Activated CD4-positive, CD25-positive, alpha-beta regulatory T cell treated with anti-CD3 and anti-CD28 coated beads, Interleukin-2, amount 50 U/mL, for 72 hours (primary cell): ENCODE measurements at places on chromosomes 3 and 15.

GRCh38 chr3:15536856-15537255 lies 15.3 kb upstream of the COLQ start:
- DNase-seq, result no peak

DNA sequence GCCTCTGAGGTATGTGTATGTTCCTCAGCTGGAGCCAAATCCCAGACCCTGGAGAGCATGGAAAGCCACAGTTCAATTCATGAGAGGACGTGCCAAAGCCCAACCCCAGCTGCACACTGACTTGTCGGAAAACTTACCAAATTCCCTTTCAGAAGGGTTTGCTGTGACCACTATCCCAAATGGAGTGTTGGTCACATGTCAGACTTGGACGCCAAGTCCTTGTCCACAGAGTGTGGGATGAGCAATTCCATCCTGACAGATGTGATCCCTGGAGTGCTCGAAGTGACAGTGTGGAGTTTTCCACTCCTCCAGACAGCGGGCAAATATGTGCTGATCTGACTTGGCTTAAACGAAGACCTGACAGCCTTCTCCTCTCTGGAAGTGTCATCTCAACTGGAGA lies 71.2 kb downstream of the RORA start:
- DNase-seq, result no peak

DNA sequence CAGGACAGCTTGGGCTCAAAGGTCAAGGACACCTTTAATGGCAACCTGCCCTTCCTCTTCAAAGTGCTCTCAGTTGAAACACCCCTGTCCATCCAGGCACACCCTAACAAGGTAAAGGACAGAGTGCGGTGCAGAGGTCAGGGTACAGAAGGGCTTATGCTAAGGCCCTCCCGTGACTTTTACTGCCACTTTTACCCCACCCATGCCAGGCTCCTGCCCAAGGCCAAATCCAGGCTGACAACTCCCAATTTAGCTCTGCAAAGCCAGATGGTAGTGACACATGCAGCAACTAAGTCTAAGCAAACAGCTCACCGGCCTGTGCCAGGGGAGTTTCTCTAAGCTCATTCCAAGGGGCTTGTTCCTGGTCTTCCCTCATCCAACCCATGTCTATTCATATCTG lies 1.6 kb downstream of the MPI start:
- DNase-seq, result no peak

DNA sequence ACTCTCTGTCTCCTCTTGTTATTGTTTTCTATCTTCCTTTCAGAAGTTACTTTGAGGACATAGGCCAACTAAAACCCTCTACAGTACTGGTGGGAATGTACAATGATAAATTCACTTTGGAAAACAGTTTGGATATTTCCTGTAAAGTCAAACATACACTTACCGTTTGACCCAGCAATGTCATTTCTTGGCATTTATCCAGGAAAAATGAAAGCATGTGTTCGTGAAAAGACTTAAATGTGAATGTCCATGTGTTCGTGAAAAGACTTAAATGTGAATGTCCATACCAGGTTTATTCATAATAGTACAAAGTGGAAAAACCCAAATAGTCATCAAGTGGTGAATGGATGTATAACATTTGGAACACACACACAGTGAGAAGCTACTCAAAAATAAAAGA lies 361.5 kb upstream of the DPH6 start:
- no peak for DNase-seq

DNA sequence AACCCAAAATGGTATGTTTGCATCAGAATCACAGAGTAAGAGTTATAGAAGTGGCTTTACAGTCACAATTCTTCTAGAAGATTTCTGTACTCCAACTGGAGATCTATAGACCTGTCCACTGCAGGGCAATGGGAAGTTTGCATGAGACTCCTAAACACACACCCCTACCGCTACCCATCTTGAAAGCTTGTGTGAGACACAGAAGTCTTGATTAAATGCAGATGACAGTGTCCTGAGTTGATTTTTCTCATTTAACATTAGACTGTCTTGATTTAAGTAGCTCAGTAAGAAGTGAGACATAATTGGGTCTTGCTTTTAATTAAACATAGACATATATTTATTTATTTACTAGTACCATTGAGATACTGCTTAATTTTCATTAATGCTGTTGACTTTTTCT lies 54.4 kb downstream of the CD47 start:
- DNase-seq, result no peak

DNA sequence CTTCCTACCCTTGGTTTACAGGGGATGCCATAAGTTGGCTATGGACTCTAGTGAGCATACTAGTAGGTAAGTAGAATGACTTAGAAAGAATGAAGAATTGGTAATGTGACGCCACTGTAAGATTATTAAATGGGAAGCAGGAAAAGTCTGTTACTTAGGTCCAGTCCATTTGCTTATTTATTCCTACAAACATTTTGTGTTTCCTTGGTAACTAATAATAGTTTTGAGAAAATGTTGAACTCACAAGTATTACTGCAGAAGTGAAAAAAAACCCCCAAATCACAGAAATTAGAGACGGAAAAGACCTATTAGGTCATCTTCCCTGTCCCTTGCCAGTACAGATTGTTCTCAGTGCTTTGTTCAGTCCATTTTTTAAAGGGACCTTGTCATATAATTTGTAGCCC lies 63.5 kb downstream of the CMSS1 start:
- no peak for DNase-seq

DNA sequence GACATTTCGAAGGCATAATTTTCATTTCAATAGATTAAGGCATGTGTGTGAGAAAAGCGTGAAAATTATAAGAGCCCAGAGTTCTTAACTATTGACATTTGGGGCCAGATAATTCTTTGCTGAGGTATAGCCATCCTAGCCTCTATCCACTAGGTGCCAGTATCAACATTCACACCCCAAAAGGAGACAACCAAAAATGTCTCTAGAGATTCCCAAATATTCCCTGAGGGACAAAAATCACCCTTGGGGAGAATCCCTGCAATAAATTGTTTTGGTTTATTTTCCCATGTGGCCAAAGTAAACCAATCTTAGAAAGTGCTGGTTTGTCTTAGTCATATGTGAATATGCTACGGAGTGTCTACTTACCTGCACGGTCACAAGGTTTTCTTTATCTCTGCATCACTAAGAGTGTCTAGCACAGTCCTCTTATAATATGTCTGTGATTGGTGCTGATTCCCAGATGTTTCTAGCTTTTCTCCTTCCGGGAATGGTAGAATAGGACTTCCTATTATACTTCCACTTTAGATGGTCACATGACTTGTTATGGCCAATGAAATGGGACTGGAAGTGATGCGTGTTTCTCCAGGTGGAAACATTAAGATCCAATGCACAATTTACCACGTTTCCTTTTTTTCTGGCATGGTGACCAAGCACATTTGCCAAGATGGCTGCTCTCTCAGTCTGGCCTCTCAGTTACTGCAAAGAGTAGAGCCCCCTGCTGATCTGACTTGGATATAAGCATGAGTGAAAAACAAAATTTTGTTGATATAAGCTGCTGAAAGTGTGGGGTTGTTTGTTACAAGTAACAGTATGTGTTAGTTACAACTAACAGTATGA lies 8.0 kb upstream of the KBTBD8 start:
- no peak for DNase-seq

GRCh38 chr3:139664958-139665357 lies 12.8 kb downstream of the NMNAT3 start:
- DNase-seq, result no peak

- DNase-seq, result no peak
Measured at GRCh38 chr3:8438507-8439079, 63.0 kb upstream of the LMCD1 start.

DNA sequence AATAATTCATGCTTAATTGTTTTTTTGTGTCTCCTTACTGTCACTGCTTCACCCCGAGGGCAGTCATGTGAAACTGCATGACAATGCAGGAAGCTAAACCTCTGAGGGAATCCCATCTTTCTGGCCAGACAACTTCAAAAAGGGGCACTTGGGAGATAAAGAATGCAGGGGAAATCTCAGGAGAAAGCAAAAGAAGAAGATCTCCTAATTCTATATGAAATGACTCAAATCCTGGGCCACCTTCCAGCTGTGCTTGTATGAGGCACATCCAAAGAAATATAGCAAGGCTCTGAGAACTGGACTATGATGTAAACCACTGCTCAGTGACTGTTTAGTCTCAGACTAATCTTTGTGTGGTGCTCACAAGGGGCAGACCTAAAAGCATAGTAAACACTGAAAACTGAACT lies 22.6 kb upstream of the UMPS start:
- DNase-seq, result no peak

DNA sequence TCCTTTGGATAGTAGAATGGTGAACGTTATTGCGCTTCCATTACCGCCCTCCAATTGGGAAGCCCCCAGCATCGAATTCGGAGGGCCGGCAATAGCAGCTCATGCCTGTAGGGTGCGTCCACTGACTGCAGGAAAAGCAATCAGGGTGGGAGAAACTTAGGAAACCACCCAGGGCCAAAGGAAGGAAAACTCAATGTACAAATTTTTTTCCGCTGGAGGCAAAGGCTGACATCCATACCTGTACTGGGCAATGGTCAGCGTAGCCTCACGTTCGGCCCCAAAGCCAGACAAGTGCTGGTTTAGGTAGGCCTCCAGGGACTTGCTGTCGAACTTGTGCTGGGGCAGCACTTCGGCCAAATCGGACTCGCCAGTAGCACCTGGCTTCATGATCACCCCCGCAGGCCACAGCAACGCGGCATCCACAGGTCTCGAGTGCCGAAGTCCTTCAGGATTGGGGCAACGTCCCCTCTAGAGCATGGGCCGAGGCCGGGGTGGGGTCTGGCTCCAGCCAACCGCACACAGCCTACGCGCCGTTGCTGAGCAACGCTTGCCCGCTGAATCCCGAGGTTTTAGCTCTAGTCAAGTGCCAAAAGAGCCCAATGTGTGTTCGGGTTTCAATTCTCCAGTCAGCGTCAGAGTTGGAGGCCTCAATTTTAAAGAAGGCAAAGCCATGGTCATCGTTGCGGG lies at the start of gene ACAD11:
Gene ACAD11, minus strand, starts transcription at position 445 of the 687 bp plus-strand sequence. Its CDS starts 58 bp downstream, at position 387.
- peak; percentile 49 for DNase-seq

DNA sequence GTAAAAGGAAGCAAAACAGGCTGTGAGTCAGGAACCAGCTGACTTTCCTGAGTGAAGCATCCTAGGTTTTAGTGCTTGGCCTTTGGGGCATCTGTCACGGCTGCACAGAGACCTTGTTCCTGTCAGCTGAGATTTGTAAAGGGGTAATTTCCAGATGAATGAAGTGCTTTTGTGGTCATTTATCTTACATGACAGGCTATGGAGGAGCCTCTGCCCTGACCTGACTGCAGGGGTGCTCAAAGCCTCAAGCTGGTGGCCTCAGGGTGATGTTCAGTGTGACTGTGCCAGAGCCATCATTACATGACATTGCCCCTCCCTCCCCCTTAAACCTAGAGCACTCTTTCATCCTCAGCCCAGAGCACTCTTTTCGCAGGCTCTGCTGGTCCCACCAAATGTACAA lies 132.5 kb downstream of the ARNT2 start:
- DNase-seq, result no peak

DNA sequence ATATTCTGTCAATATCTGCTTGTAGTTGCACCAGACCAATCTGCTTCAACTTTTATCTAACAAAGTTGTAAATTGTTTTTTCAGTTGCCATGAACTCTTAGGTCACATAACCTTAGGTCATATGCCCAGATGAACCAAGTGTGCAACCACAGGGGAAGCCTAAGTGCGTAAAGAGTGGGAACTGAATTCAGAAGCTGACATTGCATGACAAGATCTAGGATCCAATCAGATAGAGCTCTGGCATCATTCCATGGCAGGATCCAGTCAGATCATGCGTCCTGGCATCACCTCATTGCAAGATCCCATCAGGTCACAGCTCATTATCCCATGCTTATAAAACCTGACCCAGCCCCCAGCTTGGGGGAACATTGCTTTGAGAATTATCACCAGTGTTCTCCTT lies 18.9 kb upstream of the IFT57 start:
- no peak for DNase-seq

GRCh38 chr15:28084547-28084946 lies 14.6 kb downstream of the OCA2 start:
- DNase-seq, result no peak

DNA sequence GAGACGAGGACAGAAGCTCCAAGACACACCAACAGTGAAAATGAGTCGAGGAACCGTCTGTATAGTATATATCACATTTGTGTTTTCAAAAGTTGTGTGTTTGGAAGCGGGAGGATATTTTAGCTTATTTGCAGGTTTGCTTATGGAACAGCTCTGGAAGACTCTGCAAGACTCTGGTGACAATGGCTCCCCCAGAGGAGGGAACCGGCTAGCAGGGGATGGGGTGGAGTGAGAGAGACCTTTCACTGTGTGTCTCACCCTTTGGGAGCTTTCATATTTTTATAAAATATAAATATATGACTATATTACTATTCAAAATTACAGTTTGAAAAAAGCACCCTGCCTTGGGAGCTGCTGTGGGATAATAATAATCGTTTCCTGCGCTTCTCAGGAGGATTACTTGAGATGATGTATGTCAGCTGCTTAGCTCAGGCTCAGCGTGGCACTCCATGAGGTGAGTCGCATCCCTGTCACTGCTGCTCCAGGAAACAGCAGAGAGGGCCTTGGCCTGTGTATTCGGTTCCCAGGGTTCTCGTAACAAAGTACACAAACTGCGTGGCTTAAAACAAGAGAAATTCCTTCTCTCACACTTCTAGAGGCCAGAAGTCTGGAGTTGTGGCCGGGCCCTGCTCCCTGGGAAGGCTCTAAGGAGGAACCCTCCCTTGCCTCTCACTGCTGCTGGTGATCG lies 183.9 kb downstream of the FAM43A start:
- no peak for DNase-seq

DNA sequence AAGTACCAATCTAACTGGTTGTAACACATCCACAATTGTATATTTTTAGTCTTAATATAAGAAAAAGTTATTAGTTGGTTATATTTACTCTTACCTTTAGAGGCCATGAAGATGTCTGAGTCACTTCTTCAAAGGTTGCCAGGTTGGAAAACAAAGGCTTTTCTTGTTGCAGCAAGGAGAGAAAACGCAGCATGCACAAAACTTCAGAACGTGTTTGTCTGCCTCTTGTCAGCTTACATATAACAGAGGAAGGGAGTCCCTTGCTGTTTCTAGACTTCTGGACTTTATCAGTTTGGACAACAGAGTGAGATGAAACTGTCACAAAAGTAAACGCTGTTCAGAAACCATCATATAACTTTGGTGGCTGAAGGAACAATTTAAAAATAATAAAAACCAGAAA lies at the start of gene PLSCR5:
Gene PLSCR5, minus strand, starts transcription at position 241 of the 400 bp plus-strand sequence. Its CDS starts 134 bp downstream, at position 107.
- no peak for DNase-seq

DNA sequence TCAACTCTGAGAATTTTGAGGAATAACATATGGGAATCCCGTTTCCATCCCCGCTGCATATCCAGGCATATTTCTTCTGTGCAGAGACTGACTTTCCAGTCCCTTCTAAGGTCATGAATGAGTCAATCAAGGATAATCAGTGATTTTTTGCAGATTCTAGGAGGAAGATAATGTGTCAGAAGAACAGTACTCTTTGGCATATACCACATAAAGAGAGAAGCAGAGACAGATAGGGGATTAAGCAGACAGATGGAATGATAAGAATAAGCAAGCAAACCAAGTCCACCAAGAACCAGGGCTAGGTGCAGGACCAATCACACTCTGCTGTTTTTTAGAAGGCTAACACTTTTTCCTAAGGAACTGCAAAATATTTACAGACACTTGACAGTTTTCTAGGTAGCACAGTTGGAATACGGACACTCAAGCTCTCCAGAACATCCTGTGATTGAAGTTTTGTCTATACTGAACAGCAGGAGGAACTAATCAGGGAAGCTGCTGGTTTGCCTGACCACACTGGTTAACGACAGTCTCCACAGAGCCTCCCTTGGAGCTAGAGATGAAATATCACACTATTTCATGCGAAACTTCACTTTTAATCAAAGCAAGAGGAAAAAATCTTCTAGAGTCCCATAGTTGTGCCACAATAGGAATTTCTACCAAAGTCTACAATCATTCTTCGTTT lies 450.0 kb upstream of the KCNMB2 start:
- DNase-seq, result no peak
